ENCODE measurements at places on chromosomes 6 and 20. TPM values are rescaled to one million over a fixed set of nuclear protein-coding genes. Genes with fewer than 3 reads are reported as not detected.

DNA sequence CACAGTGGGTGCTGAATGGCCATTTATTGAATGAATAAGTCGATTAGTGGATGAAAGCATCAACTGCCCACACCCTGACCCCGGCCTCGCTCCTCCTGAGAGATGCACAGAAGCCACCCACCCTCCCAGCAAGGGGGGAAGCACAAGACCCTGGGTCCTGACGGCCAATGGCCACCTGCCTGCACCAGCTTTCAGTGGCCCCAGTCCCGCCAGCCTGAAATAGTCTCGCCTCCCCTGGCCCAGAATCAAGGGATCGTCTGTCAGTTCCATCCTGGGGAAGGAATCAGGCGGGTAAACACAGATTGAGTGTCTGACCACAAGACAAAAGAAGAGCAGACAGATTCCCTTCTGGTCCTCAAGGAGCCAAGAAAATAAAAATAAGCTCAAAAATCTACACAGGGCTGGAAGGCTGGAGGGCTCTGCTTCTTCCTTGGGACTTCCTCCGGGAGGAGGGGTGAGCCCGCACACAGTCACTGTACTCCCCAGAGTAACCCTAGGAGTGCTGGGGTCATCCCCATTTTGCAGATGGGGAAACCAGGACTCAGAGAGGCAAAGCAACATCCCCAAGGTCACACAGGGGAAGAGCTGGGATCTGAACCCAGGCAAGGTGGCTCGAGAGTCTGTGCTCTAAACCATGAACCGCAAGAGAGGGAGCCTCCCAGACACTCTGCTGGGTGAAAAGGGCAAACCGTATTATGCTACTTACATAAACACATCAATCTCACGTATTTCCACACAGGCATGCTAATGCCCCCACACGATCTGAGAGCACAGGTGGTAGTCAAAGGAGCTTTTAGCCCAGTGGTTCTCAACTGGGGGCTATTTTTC is 7.8 kb downstream of the PREX1 start:
- no peak for DNase-seq

GRCh38 chr6:121764493-121764892 is 329.0 kb downstream of the GJA1 start:
- DNase-seq, result no peak

DNA sequence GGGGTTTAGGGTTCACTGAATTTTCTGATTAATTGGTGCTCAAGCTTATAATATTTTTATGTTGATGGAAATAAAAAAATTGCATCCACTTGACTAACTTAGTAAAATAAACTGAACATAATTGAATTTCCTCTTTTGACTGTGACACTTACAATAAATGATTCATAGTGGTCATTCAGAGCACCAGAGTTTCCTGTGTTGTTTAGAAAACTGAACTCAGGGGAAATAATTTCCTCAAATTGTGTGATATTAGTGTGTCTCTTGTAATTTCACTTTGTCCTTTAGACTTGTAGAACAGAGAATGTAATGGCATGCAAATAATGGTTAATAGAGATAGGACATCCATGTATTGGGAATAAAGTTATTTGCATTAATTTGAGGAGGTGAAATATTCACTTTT is 319.7 kb upstream of the MAN1A1 start:
- no peak for DNase-seq

Gene GPR63
- 0.83 TPM for total RNA-seq

Gene DEF6
- total RNA-seq, result 4.7 TPM
